ENCODE measurements at places on chromosomes 6 and 20. TPM values are rescaled to one million over a fixed set of nuclear protein-coding genes. Genes with fewer than 3 reads are reported as not detected.
A peak's percentile ranks its signal among the peaks of the same experiment; 100 is the strongest.

DNA sequence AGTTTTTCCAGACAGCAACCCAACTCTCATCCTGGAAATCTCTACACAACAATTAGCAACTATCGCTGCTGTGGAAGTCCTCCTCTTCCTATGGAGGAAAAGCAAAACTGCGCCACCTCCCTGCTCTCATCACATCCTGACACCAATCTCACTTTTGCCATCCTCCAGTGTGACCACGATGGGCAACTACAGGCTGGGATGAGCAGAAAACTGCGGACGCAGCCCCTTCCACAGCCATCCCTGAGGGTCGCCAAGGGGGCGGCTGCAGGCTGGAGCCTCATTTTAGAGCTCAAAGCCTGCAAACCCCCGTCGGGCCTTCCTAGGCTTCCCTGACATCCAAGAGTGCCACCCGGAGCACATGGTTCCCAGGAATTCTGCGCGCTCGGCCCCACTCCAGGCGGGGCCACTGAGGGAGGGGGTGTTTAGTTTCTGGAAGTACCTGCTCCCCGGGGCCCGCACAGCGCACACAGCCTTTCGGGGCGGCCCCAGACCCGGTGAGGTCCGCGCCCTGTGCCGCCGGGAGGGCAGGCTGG, 1.2 kb downstream of the TCFL5 start:
- no peak for DNase-seq

DNA sequence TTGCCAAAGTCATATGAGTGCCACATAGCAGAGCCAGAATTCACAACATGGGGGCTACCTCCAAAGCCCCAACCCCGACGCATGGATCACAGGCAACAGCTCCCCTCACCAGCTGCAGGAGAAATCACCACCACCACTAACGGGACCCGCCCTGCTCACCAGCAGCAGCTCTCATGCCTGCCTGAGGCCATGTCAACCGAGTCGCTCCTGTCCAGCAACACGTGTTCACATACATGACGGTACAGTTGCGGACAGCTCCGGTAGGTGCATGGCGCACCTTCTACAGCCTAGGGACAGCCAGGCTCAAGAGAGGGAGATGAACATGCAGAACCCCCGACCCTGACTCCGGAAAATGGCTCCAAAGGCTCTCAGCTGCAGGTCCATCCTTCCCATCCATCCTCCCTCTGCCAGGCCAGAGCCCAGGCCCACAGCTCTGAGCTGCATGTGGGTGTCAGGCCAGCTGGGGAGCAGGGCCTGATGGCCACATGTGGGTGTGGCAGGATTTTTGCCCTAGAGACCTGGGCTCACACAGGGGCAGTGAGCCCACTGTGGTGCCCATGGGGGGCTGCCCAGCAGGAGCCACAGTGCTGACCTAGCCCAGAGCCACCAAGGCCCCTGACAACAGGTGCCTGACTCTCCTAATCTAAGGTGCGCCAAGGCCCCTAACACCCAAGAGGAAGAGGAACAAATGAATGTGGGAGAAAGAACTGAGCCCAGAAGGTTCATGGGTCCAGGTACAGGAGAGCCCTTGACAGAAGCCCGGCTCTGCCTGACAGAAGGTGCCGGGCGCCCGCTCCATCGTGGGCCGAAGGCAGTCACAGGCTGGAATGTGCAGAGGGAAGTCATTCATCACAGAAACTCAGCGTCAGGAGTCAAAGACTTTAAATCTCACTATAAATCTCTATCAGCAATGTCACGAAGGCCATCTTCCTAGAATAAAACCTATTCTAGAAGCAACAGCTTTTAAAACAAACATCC, 10.5 kb downstream of the RPS6KA2 start:
- no peak for DNase-seq

DNA sequence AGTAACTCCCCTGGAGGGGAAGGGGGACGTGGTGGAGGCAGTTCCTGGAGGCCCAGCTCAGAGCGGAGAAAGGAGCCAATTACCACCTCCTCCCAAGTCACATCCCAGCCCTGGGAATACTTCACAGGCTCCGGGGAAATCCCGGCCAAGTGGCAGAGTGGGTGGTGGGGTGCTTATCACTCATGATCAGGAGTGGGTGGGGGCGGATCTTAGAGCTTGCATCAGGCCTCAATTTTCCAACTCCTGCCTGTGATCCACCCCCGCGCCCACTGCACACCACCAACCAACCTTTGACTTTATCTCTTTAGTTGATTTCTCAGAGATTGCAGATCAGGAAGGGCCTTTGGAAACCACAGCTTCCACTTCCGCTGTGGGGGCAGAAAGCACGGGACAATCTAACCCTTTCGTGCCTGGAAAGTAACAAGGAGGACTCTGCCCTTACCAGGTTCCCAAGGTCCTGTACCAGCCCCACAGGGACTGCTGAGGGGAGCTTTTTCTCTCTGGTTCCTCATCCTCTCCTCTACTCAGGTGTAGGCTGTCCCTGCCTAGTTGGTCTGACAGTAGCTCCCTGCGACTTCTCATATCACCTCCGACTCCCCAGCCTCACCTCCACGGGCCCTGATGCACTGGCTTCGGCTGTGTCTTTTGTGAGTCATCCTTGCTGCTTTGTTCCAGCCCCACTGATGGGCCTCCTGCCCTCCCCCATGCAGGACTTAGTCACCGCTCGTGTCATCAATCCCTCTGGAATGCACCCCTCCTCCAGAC, 24.9 kb upstream of the IER3 start:
- peak; percentile 86 for DNase-seq

Gene ZNF133
- total RNA-seq: 7.7 TPM

Gene MRPS18A
- 56.4 TPM for total RNA-seq

DNA sequence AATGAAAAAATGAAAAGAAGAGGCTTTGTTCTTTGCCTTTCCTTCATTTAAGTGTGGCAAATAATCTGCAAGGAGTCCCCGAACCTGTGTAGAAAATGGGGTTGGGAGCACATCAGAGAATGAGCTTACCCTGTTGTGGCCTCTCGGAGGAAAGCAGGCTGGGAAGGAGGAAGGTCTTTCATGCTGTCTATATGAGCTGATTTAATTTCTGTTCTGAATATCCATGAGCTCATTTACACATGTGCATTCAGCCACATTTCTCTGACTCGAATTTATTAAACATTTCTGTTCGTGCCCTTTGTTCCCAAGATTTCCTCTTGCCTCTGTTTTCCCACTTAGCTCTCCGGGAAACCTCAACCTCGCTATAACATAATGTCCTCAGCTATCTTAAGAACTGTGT, 584.4 kb upstream of the CDH4 start:
- DNase-seq: no peak

GRCh38 chr6:53461041-53461656, 83.8 kb downstream of the GCLC start:
- no peak for DNase-seq

- no peak for DNase-seq
Observed at GRCh38 chr6:14709066-14709670, 536.7 kb upstream of the JARID2 start.

GRCh38 chr6:105487040-105487790, 84.3 kb upstream of the PREP start:
- no peak for DNase-seq

Gene SIRPG
- total RNA-seq: not detected

Gene SLC17A2
- not detected for total RNA-seq

Gene CAGE1
- total RNA-seq: 0.22 TPM

Gene PAX1
- total RNA-seq: not detected

DNA sequence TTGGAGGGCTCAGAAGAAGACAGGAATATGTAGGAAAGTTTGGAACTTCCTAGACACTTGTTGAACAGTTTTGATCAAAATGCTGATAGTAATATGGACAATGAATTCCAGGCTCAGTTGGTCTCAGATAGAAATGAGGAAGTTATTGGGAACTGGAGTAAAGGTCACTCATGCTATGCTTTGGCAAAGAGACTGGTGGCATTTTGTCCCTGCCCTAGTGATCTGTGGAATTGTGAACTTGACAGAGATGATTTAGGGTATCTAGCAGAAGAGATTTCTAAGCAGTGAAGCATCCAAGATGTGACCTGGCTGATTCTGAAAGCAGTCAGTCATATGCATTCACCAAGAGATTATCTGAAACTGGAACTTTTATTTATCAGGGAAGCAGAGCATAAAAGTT, 45.1 kb downstream of the FRK start:
- DNase-seq: no peak

Gene BNIP5
- not detected for total RNA-seq

DNA sequence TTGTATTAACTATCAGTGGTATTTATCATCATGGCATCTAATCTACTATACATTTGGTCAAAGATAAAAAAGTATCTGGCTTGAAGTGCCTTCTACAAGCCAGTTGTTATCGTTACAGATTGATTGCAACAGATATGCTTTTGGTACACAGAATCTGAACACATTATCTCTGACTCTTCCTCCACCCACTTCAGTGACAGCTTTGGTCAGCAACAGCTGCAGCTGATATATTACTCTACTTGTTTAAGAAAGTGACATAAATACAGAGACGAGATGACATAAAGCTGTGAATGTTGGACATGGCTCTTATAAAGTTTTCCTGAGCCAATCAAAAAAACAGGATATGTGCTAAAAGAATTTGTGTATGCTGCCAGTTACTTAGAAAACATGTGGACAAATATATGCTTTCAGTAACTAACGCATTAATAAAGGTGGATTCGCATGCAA, 77.6 kb downstream of the HIVEP2 start:
- no peak for DNase-seq

DNA sequence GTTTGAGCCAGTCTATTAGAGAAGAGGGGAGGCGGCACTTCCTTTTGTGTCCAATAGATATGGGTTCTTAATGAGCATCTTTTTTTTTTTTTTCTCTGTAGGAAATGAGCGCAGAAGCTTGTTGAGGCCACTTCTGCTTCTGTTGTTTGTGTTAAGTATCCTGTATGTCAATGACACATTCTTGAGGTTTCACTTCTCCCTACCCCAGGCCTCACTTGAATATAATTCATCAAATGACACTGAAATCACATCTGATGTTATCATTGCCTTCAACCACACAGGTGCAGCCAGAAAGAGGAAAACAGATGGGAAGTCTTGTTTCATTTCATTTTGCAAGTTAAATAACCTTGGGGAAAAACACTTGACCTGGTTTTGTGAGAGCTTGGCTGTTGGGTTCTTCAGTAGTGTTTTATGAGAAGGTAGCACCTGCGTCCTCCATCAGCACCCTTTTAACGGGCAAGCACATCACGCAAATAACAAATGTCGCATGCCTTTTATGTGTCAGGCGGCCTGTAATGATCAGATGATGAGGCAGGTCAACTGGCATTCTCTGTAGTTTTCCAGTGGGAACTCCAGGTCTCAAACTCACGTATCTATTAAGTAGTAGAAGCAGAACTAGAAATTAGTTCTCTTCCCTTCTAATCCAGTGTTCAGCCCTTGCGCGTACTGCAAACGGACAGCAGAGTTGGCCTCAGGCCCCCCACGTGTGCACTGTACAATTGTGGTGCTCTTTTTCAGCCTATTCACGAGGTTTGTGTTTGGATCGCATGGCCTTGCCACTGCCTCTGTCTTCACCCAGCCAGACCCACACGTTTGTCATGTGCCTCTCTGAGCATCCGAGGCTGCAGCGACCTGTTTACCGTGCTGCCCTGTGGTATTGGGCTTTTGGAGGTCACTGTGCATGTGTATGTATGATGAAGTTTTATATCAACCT, 23.5 kb downstream of the PLEKHG1 start:
- DNase-seq: no peak

DNA sequence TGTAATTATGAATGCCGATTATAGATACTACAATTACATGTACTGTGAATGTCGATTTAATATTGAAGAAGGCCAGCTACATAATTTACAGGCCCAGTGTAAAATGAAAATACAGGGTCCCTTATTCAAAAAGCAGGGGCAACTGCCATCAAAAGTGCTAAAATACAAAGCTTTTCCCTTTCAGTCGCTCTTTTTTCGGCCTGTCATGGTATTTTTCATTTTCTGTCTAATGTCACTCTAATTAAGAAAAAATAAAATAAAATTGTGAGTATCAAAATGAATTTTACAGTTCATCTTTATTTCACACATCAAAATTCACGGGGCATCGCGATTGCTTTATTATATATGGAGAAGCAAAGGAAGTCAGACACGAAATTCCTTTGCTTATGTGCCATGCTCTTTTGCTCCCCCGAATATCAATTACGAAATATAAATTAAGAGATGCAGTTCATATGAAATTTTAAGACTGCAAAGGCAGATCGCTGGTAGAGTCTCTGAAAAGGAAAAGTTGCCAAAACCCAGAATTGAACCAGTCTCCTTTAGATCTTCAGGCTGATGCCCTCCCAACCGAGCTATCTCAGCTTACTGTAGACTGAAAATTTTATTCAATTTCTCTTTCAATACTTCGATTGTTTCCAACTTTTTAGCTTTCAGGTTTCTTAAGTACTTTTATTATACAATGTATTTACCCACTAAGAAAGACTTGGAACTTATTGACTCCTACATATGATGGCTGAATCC, 197.0 kb downstream of the TRIM27 start:
- DNase-seq: no peak

- no peak for DNase-seq
Observed at GRCh38 chr6:130583268-130583667, 217.5 kb downstream of the TMEM200A start.

DNA sequence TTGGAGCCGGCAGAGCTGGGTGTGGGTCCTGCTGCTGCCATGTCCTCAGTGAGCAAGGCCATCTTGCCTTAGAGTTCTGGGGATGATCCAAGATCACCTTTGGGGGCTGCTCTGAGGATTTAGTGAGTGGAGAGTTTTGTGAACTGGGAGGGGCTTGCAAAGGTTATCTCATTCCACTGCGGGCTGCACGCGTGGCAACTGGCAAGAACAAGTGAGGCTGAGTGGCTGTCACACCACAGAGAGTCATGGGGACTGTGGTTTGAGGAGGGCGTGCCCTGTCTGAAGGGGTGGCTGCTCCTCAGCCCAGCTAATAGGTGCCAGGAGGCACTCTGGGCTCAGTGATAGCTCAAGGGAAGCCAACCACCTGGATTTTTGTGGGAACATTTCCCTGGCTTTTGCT, 37.6 kb downstream of the TTLL9 start:
- no peak for DNase-seq

Gene GRM1
- total RNA-seq: 0.51 TPM

Data from epithelial cell of proximal tubule (primary cell).